Sigmoid colon (tissue), 7 donors: ENCODE measurements at places on chromosomes 1 and 21.
A peak's percentile ranks its signal among the peaks of the same experiment; 100 is the strongest.

DNA sequence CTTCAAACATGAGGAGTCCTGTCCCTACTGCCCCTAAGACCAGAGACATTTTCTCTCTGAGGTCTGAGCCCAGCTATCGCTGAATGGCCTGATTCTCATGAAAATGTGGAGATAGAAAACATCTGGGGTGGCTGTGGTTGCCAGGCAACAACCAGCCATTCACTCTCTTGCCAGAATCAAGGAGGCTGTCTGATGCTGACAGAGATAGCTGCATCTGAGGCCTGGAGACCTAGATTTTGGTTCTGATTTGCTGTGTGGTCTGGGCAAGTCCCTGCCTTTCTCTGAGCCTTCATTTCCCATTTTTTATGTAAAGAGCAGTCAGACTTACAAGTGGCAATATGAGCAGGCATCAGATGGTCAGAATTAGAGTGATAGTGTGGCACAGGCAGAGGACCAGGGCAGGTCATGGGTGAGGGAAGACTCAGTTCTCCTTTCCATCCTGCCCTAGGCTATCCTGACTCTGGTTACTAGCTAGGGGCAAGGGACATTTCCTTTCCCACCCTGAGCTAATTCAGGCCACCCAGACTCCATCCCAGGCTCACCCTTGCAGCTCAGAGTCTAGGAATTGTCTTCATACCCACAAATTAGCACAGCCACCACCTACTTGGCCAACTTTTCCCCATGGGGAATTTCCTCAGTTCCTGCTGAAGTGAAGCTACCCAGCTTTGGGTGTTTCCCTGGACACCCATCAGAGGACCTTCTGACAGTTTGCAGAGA lies 20.0 kb upstream of the RNF19B start:
- no peaks in the 10 kb centered on the region for H3K27me3 ChIP-seq
- no peak overlapping the region for H3K4me3 ChIP-seq
- peak overlapping the region; percentile 34 for H3K27ac ChIP-seq
- DNase-seq: no peak
- H3K4me1 ChIP-seq: peaks cover 16% of the 10 kb centered on the region

DNA sequence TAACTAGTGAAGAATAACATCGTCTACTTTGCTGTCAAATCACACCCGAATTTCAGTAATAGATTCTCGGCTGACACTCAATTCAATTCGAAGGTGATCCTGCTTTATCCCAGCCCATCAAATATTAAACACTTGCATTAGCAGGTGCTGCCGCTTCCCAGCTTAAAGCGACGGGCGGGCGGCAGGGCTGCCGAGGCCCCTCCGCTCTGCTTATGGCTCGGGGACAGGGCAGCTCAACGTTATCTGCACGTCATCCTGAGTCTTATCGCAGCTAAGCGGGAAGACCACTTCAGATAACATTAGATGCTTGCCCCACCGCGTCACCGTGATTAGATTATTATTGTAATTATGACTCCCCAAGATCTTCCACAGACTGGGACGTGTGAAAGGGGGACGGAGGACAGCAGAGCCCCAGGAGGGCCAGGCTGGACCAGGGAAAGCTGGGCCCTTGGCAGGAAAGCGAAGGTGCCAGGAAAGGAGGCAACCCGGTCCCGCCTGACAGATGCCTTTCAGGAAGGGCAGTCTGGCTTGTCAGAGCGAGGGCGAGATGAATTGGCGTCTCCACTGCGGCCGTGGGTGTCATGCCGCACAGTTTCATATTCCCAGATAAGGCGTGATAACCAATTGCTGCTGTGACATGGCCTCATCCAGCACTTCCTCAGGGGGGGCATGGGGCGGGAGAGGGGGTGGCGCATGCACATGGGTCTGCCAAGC lies 37.0 kb downstream of the DMAP1 start:
- H3K36me3 ChIP-seq: peaks cover 20% of the 10 kb centered on the region
- H3K4me3 ChIP-seq: no peak overlapping the region
- H3K4me1 ChIP-seq: no peaks in the 10 kb centered on the region
- DNase-seq: no peak

- H3K27me3 ChIP-seq: no peaks in the 10 kb centered on the region
- no peak overlapping the region for H3K27ac ChIP-seq
- peaks cover 7% of the 10 kb centered on the region for H3K36me3 ChIP-seq
- no peaks in the 10 kb centered on the region for H3K4me1 ChIP-seq
- no peak overlapping the region for H3K4me3 ChIP-seq
- DNase-seq: no peak
Observed at GRCh38 chr1:165679282-165680036, 18.9 kb downstream of the ALDH9A1 start.

DNA sequence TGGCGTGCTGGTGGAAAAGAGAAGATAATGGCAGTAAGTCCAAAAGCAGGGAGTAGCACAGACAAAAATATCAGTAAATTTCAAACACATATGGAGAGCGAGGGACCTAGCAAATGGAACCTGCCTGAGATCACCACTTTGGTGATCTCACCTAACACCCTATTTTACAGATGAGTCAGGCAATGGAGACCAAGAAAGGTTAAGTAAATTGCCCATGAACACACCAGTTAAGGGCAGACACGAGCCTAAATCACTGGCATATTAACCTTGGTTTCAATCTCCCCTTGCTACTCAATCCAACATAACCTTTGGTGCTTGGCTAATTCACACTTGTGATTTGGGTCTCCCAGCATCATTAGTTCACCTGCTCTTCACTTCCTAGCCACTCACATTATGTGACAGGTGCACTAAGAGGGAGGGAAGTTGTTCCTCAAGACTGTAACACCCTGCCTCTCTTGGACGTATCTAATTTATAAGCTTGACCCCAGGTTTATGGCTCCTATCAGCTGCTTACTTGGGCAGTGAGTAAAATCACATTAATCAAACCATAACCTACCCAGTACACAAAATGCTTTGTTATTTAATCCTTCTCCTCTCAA lies 11.5 kb downstream of the ZNF697 start:
- H3K36me3 ChIP-seq: no peaks in the 10 kb centered on the region
- no peak overlapping the region for H3K4me3 ChIP-seq
- H3K4me1 ChIP-seq: peaks cover 24% of the 10 kb centered on the region
- H3K27me3 ChIP-seq: no peaks in the 10 kb centered on the region
- no peak for DNase-seq
- no peak overlapping the region for H3K27ac ChIP-seq

DNA sequence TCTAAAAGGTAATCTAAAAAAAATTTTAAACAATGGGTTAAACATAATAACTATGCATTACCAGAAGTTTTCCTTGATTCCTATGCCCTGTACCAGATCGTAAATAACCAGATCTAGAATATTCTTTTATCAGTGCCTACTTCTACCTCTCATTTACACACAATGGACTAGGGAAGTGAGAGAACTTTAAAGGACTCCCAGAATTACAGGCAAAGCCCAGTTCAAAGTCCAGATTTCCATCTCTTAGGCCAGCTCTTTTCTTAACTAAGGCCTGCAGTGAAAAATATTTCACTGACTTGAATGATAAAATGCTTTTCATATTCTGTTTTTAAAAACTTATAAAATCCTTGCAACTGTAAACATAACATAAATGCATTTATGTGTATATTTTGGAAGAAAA lies 32.6 kb downstream of the ESRRG start:
- no peaks in the 10 kb centered on the region for H3K36me3 ChIP-seq
- DNase-seq: no peak
- no peak overlapping the region for H3K27ac ChIP-seq
- H3K27me3 ChIP-seq: no peaks in the 10 kb centered on the region
- H3K4me1 ChIP-seq: no peaks in the 10 kb centered on the region

DNA sequence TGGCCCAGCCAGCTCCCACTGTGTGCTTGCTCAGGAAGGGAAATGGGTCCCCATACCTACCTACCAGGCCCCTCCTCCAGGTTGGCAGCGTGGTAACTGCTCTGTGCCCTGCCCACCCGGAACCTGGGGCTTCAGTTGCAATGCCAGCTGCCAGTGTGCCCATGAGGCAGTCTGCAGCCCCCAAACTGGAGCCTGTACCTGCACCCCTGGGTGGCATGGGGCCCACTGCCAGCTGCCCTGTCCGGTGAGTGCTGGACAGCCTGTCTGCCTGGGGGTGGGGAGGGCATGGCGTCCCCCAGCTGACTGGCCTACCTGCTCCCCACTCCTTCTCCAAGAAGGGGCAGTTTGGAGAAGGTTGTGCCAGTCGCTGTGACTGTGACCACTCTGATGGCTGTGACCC lies 10.8 kb upstream of the LRRC71 start:
- no peak overlapping the region for H3K27ac ChIP-seq
- no peak overlapping the region for H3K4me3 ChIP-seq
- H3K36me3 ChIP-seq: no peaks in the 10 kb centered on the region
- no peaks in the 10 kb centered on the region for H3K4me1 ChIP-seq
- no peak for DNase-seq

DNA sequence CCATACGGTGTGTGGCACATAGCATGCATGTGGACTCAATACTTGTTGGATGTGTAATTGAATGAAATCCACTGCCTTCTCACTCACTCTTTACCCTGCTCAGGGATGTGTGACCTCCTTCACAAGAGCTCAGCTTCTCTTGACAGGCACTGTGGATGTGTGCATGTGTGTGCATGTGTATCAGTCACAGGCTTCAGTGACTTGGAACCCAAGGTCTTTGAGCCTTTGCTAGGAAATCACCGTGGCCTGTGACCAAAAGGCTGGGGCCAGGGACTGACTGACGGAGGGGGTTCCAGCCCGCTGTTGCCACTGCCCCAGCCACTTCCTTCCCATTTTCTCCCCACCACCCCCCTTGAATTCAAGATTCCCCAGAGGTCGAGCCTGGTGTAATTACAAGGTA lies 144.4 kb upstream of the POU3F1 start:
- H3K36me3 ChIP-seq: no peaks in the 10 kb centered on the region
- no peak overlapping the region for H3K27ac ChIP-seq
- DNase-seq: no peak
- no peaks in the 10 kb centered on the region for H3K4me1 ChIP-seq
- no peak overlapping the region for H3K4me3 ChIP-seq
- H3K27me3 ChIP-seq: no peaks in the 10 kb centered on the region

- H3K27me3 ChIP-seq: no peaks in the 10 kb centered on the region
- no peak overlapping the region for H3K27ac ChIP-seq
- DNase-seq: no peak
- no peaks in the 10 kb centered on the region for H3K4me1 ChIP-seq
- H3K36me3 ChIP-seq: no peaks in the 10 kb centered on the region
Observed at GRCh38 chr21:21001591-21002100, 3.4 kb downstream of the NCAM2 start.

DNA sequence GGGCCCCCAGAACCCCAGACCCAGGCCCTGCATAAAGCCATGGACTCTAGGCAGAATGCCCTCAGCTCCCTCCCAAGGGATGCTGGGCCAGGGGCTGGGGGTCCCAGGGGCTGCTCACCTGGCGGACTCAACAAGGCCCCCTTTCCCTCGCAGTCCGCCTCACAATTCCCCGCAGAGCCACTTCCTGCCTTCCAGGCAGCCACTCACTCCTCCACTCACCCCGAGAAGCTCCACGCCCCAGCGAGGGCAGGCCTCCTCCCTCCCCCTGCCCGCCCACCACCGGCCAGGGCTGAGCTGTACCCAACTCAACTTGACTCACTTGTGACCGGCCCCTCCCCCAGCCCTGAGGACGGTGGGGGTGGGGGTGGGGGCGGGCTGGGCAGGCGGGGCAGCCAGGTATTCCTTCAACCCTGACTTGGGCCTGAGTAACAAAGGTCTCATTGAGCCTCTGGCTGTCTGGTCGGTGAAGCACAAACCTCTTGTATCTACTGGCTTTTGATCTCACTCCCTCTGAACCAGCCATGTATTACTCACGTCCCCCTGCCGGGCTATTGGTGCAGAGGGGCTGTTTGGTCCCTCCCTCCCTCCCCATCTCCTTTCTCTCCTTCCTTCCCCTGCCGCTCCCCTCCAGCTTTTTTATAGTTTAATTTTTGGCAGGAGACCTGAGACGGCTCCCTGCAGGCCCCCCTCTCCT lies 5.9 kb downstream of the BLACAT1 start:
- peaks cover 12% of the 10 kb centered on the region for H3K4me1 ChIP-seq
- no peak for DNase-seq
- H3K36me3 ChIP-seq: no peaks in the 10 kb centered on the region
- peak overlapping the region; percentile 23 for H3K27ac ChIP-seq
- no peak overlapping the region for H3K4me3 ChIP-seq

- no peaks in the 10 kb centered on the region for H3K36me3 ChIP-seq
- H3K4me1 ChIP-seq: no peaks in the 10 kb centered on the region
- H3K4me3 ChIP-seq: no peak overlapping the region
Observed at GRCh38 chr1:17597651-17598050, 58.2 kb downstream of the ARHGEF10L start.

GRCh38 chr1:1239227-1239613 lies 7.2 kb downstream of the B3GALT6 start:
- H3K27me3 ChIP-seq: peaks cover 24% of the 10 kb centered on the region
- H3K27ac ChIP-seq: no peak overlapping the region
- no peaks in the 10 kb centered on the region for H3K36me3 ChIP-seq

DNA sequence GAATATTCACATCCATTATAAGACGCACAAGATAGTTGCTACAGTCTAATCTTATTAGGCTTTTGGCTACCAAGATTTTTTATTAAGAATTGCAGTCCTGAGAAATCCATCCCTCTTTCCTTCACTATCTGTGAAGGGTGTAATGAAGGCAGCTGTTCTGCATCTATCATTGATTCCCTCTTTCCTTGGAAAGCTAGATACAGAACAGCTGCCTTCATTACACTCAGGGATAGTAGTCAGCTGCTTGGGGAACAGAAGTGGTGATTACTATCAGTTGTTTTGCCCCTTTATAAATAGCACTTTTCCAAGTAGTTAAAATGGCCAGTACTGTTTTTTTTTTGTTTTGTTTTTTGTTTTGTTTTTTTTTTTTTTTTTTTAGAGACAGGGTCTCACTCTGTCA lies 70.2 kb downstream of the IARS2 start:
- no peak for DNase-seq
- no peaks in the 10 kb centered on the region for H3K36me3 ChIP-seq
- no peaks in the 10 kb centered on the region for H3K27me3 ChIP-seq
- H3K27ac ChIP-seq: no peak overlapping the region
- no peak overlapping the region for H3K4me3 ChIP-seq

DNA sequence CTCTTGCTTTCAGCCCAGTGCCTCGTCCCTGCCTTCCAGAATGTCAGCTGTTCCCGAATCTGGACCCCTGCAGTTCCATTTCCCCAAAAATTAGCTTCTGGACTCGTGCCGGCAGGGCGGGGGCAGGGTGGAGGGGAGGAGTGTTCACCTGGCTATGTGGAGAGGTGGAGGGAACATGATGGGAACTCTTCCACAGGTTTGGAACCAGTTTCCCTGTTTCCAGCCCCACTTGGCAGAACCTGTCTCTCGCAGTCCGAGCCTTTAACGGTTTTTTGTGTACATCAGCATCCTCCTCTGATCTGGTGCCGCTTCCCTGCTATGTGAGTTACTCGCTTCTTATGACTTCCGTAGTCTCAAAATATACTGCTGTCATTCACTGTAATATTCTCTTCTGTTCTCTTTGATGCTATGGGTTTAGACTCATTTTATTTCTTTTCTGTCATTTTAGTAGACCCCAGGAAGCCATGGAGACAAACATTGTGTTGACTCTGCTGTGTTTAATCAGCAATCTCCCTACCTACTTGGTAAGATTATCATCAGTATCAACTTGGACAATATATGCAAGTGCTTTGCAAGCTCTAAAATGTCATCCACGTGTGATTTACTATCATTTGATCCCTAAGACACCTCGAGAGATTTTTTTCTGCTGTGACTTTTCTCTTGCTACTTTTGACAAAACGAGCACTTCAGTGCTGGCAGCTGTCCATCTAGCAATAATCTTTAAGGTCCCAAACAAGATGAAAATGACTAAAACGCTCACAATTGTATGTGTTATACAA lies 33.3 kb upstream of the HNRNPU start:
- H3K4me1 ChIP-seq: no peaks in the 10 kb centered on the region
- no peak overlapping the region for H3K27ac ChIP-seq
- no peak for DNase-seq
- H3K36me3 ChIP-seq: no peaks in the 10 kb centered on the region
